Airway epithelial cell (primary cell): ENCODE measurements at places on chromosomes 3 and 15. TPM values are rescaled to one million over a fixed set of nuclear protein-coding genes. Genes with fewer than 3 reads are reported as not detected.

Gene ROPN1
- not detected in 2 replicates for total RNA-seq

Gene GCNT3
- total RNA-seq = 4.2 and 5.6 TPM in 2 replicates

Gene CHRM5
- total RNA-seq = not detected in 2 replicates

Gene GP9
- total RNA-seq = not detected in 2 replicates

Gene FGD5
- 0.28 TPM in 2 replicates for total RNA-seq

Gene ACTC1
- not detected in 2 replicates for total RNA-seq

Gene ARGFX
- total RNA-seq = not detected in 2 replicates

Gene DTX3L
- 5.2 and 7.5 TPM in 2 replicates for total RNA-seq

Gene TUSC7
- not detected in 2 replicates for total RNA-seq

Gene PLA2G4D
- total RNA-seq = not detected in 2 replicates

Gene SKOR1
- total RNA-seq = 0.19 TPM in 1 of 2 replicates, not detected in the other

Gene CHCHD6
- 26.4 and 32.6 TPM in 2 replicates for total RNA-seq

Gene ULK3
- total RNA-seq = 25.1 and 25.2 TPM in 2 replicates

Gene RBP2
- total RNA-seq = not detected in 2 replicates

Gene SLC9C1
- total RNA-seq = not detected in 2 replicates

Gene COL8A1
- 5.6 and 6.8 TPM in 2 replicates for total RNA-seq

Gene PPP1R2
- 35.3 and 52.7 TPM in 2 replicates for total RNA-seq

Gene RBMS3
- total RNA-seq = 9.4 and 28.3 TPM in 2 replicates

Gene PDE12
- 21.5 and 22.8 TPM in 2 replicates for total RNA-seq

Gene SERPINI2
- not detected in 2 replicates for total RNA-seq

Gene PSTPIP1
- 0.42 and 11.4 TPM in 2 replicates for total RNA-seq

Gene COL6A6
- total RNA-seq = not detected in 2 replicates
